ENCODE measurements at places on chromosomes 6 and 20. TPM values are rescaled to one million over a fixed set of nuclear protein-coding genes. Genes with fewer than 3 reads are reported as not detected.

DNA sequence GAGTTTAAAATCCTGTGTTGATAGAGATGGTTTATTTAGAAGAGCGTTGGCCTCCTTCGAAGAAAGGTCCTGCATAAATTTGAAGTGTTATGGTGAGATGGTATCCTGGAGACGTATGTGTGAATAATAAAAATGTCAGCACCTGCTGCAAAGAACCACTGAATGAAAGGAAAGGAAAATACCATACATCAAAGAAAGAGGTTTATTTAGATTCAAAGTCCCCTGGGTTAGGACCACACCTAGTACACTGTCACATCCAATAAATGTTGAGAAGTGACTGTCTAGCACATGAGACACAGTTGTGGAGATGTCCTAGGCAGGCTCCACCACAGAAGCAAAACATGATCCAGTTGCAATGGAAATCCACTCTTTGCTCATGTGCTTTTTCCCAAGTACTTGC is 214.7 kb downstream of the PAX1 start:
- no peak overlapping the region for H3K27ac ChIP-seq
- H3K4me3 ChIP-seq = no peak overlapping the region
- no peak for DNase-seq
- H3K27me3 ChIP-seq = no peaks in the 10 kb centered on the region
- H3K4me1 ChIP-seq = no peaks in the 10 kb centered on the region

DNA sequence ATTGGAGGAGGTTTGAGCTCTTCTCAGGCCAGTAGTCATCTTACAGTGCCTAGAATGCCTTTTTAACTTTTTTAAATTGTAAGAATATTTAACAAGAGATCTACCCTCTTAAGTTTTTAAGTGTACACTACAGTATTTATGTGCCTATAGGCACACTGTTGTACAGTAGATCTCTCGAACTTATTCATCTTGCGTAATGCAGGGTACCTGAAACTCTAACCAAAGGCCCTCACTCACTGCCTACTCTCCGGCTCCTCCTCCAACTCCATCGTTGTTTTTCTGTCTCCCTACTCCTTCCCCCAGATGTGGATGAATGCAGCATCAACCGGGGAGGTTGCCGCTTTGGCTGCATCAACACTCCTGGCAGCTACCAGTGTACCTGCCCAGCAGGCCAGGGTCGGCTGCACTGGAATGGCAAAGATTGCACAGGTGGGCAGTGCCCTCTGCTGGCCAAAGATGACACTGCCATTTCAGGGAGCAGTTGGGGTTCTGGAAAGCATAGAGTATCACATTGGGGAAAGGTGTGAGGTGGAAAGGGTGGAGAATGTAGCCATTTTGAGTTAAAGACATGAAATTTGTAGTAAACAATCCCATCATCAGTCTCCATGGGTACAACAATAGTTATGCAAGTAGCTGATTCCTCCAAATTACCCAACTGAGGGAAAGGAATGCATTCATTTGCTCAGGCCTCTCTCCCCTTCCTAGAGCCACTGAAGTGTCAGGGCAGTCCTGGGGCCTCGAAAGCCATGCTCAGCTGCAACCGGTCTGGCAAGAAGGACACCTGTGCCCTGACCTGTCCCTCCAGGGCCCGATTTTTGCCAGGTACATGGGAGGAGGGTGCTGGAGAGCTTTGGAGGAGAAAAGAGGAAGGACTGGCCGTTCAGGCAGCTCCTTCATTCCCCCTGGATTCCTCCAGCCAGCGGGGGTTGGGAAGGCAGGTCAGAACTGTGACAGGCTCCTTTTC is 18.4 kb upstream of the ZNF76 start:
- DNase-seq = peak; percentile 79
- no peak overlapping the region for H3K27ac ChIP-seq
- no peaks in the 10 kb centered on the region for H3K27me3 ChIP-seq
- H3K36me3 ChIP-seq = peaks cover 9% of the 10 kb centered on the region
- H3K4me3 ChIP-seq = no peak overlapping the region
- peaks cover 6% of the 10 kb centered on the region for H3K4me1 ChIP-seq

DNA sequence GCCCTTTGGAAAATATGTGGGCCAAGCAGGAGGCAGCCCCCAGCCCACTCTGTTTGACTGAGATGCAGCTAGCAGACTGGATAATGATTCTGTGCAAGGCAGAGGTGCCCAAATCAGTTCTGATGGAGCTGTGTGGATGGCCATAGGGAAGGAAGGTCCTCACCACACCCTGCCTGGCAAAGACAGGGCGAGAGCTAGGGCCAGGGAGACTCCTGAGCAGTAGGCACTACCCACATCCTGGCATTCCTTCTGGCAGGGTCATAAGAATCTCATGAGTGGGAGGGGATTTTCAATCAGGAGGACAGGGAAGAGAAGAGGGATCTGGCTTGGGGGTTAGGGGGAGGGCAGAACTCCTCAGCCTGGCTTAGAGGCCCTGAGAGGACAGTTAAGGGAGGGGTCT is 18.6 kb upstream of the TREM2 start:
- DNase-seq = no peak
- H3K27ac ChIP-seq = no peak overlapping the region
- peaks cover 30% of the 10 kb centered on the region for H3K4me1 ChIP-seq

Gene B3GAT2
- total RNA-seq = not detected

DNA sequence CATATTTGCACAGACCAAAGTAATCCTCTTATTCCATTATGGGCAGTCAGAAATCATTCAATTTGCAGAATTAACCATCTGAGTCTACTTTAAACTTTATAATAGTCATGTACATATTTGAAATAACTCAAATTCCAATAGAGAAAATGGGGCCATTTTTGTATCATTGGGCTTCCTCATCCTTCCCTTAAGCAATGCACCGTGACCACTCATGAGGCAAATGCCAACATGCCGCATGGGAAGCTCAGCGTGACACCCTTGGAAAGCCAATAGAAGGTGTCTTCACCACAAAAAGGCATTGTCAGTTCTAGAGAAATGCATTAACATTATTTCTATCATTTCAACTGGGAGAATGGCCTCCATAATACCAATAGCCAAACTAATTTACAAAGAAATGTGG is 38.5 kb downstream of the SIM1 start:
- H3K4me1 ChIP-seq = no peaks in the 10 kb centered on the region
- no peaks in the 10 kb centered on the region for H3K27me3 ChIP-seq
- H3K27ac ChIP-seq = no peak overlapping the region
- no peak for DNase-seq
- no peaks in the 10 kb centered on the region for H3K36me3 ChIP-seq

Gene E2F1
- total RNA-seq = 1.6 TPM

Gene LIME1
- total RNA-seq = 165 TPM

DNA sequence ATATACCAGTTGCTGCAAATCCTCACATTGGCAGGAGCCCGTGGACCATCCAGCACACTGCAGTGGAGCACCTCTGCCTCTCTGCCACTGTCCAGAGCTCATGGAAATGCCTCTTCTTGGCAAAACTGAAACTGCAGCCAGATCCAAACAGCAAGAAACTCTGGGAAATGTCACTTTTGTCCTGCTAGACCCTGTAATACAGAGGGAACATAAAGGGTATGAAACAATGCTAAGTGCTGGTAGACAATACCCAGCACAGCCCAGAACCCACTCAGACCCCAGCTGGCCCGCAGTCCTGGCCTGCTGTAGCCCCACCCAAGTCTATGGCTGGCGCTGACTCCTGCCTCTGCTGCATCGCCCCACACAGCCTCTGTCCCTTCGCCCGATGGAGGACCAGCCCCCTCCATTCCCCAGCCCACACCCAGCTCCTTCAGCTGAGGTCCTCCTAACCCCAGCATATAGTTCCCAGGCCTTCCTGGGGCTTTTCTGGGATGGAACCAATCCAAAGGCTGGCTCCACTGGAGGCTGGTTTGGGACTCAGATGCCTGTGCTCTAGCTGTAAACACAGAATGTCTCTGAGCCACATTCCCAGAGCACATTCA is 242.5 kb downstream of the LRFN2 start:
- no peaks in the 10 kb centered on the region for H3K4me1 ChIP-seq
- H3K36me3 ChIP-seq = no peaks in the 10 kb centered on the region
- H3K27ac ChIP-seq = no peak overlapping the region
- no peaks in the 10 kb centered on the region for H3K27me3 ChIP-seq
- DNase-seq = no peak

Gene PGM3
- 25.3 TPM for total RNA-seq

DNA sequence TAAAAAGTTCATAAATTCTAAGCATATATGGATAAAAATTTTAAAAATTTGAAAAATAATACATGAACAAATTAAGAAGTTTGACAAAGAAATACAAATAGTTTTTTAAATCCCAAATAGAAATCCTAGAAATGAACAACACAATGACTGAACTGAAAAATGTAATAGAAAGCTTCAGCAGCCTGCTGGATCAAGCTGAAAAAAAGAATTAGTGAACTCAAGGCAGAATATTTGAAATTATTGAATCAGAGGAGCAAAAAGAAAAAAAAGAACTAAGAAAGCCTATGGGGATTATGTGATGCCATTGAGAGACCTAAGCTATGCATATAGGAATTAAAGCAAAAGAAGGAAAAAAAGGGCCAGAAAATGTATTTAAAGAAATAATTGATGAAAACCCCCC is 39.9 kb upstream of the TFB1M start:
- no peak overlapping the region for H3K27ac ChIP-seq
- DNase-seq = no peak
- H3K4me3 ChIP-seq = no peak overlapping the region
- no peaks in the 10 kb centered on the region for H3K4me1 ChIP-seq

DNA sequence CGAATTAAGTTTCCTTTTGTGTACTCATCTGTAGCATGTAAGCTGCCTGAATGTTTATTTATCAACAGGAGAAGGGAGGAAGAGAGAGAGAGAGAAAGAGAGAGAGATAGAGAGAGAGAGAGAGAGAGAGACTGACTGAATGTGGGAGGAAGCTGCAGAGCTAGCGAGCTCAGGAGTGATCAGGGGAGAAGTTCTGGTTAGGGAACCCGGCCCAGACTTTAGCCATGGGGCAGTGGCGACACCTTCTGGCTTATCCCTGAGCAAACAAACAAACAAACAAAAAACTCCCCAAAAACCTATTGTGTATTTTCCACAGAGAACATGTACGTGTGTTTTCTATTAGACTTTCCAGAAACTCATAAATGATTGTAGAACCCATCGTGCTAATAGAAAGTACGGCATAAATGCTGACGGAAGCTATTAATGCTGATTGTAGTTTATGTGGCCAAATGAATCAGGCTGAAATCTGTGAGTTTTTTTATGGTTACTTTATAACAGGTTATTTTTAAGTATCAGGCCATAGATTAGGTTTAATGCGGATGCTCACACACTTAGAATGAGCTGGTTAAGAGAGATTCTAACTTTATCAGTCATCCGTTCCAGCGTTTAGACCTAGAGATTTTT is 92.8 kb downstream of the CLIC5 start:
- H3K27me3 ChIP-seq = no peaks in the 10 kb centered on the region
- no peak overlapping the region for H3K4me3 ChIP-seq
- no peaks in the 10 kb centered on the region for H3K36me3 ChIP-seq
- H3K4me1 ChIP-seq = no peaks in the 10 kb centered on the region
- H3K27ac ChIP-seq = no peak overlapping the region

DNA sequence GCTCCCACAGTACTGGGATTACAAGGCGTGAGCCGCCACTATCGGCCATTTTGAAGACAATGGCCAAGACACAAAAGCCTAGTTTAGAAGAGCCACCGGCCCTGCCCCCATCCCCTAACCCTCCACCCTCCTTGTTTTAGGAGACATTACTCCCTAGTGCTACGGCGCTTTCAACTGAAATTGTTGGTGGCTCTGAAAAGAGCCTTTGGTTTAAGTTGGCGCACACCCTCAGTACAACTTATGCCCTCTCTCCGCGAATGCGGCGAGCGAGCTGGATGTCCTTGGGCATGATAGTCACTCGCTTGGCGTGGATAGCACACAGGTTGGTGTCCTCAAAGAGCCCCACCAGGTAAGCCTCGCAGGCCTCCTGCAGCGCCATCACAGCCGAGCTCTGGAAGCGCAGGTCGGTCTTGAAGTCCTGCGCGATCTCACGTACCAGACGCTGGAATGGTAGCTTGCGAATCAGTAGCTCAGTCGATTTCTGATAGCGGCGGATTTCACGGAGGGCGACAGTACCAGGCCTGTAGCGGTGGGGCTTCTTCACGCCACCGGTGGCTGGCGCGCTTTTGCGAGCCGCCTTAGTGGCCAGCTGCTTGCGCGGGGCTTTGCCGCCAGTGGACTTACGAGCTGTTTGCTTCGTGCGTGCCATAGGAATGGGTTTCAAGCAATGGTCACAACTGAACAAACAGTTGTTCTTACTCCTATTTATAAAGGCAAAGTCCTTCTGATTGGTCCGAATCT is 114.9 kb upstream of the BTN3A2 start:
- DNase-seq = peak; percentile 73
- peak overlapping the region; percentile 75 for H3K4me3 ChIP-seq
- H3K27me3 ChIP-seq = no peaks in the 10 kb centered on the region
- H3K4me1 ChIP-seq = peaks cover 29% of the 10 kb centered on the region
- no peaks in the 10 kb centered on the region for H3K36me3 ChIP-seq
- peak overlapping the region; percentile 72 for H3K27ac ChIP-seq

GRCh38 chr6:112362812-112363570 is 15.9 kb downstream of the RFPL4B start:
- H3K4me3 ChIP-seq = no peak overlapping the region
- no peaks in the 10 kb centered on the region for H3K36me3 ChIP-seq

DNA sequence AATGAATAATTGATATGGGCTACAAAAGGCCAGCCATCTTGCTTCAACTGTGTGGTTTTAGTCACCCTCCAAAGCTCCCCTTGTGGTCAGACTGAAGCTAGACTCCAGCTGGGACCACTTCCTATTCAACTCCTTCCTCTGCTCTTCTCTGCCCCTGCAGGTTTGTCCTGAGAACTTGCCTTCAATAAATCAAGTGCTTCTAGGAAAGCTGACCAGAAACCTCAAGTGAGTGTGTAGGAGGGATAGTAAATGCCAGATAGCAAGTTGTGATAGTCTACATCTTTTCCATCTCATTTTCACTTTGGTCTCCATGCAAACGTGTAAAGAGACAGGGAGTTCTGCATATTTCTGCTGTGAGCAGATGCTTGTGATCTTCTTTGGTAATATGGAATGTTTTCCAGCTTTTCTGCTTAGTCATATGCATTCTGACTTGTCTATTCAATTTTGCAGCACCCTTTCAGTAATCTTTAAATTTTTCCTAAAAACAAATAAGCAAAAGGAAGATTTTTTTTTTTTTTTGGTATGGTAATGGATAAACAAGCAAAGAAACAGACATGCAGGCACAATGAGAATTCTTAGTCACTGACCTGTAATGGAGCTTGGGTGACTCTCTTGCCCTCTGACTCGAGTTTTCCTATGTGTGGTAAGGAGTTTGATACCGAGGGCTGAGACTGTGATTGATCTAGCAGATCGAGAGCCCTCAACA is 201.3 kb upstream of the BTBD3 start:
- H3K4me1 ChIP-seq = no peaks in the 10 kb centered on the region
- H3K27ac ChIP-seq = no peak overlapping the region

Data from CD4-positive, alpha-beta T cell (primary cell).